Right cardiac atrium (tissue), 5 donors: ENCODE measurements at places on chromosomes 3 and 15. TPM values are rescaled to one million over a fixed set of nuclear protein-coding genes. Genes with fewer than 3 reads are reported as not detected.
A peak's percentile ranks its signal among the peaks of the same experiment; 100 is the strongest.

LRRC15 gene
- 0.06 TPM for total RNA-seq

TRAIP gene
- 1.5 TPM for total RNA-seq

TLR9 gene
- 0.20 TPM for total RNA-seq

CRABP1 gene
- total RNA-seq: not detected

GRAMD2A gene
- not detected for total RNA-seq

PP2D1 gene
- not detected for total RNA-seq

FILIP1L gene
- 53.6 TPM for total RNA-seq

SLC24A5 gene
- total RNA-seq: not detected

MRAS gene
- 244 TPM for total RNA-seq

CFAP44 gene
- 3.4 TPM for total RNA-seq

ZNF501 gene
- total RNA-seq: 6.0 TPM

TF gene
- total RNA-seq: 4.0 TPM

P2RY1 gene
- total RNA-seq: 5.3 TPM

SLC35A5 gene
- 16.5 TPM for total RNA-seq

ZMYND10 gene
- total RNA-seq: 0.20 TPM

TRAT1 gene
- total RNA-seq: 0.18 TPM

SATB1 gene
- 38.2 TPM for total RNA-seq

SENP5 gene
- total RNA-seq: 19.9 TPM

CFAP20DC gene
- total RNA-seq: 0.28 TPM

DNASE1L3 gene
- 4.0 TPM for total RNA-seq

LRRC2 gene
- 13.3 TPM for total RNA-seq

CCDC191 gene
- 1.8 TPM for total RNA-seq

GRCh38 chr3:146425341-146425740 is 44.0 kb downstream of the PLSCR2 start:
- DNase-seq: no peak

- DNase-seq: peak; percentile 76
Observed at GRCh38 chr3:13012221-13012691, 61.0 kb downstream of the IQSEC1 start.

- peak; percentile 73 for DNase-seq
Observed at GRCh38 chr15:68484696-68485400, 52.9 kb upstream of the ITGA11 start.

GRCh38 chr3:195184716-195185421 is 86.1 kb downstream of the XXYLT1 start:
- DNase-seq: no peak

GRCh38 chr15:39976291-39977274 is 42.7 kb downstream of the EIF2AK4 start:
- peak; percentile 72 for DNase-seq

- DNase-seq: no peak
Observed at GRCh38 chr15:23897091-23897490, 210.0 kb upstream of the NDN start.

- DNase-seq: peak; percentile 72
Observed at GRCh38 chr3:141308588-141309218, 59.6 kb upstream of the ZBTB38 start.

- DNase-seq: no peak
Observed at GRCh38 chr3:86239946-86240345, 751.0 kb downstream of the VGLL3 start.

DNA sequence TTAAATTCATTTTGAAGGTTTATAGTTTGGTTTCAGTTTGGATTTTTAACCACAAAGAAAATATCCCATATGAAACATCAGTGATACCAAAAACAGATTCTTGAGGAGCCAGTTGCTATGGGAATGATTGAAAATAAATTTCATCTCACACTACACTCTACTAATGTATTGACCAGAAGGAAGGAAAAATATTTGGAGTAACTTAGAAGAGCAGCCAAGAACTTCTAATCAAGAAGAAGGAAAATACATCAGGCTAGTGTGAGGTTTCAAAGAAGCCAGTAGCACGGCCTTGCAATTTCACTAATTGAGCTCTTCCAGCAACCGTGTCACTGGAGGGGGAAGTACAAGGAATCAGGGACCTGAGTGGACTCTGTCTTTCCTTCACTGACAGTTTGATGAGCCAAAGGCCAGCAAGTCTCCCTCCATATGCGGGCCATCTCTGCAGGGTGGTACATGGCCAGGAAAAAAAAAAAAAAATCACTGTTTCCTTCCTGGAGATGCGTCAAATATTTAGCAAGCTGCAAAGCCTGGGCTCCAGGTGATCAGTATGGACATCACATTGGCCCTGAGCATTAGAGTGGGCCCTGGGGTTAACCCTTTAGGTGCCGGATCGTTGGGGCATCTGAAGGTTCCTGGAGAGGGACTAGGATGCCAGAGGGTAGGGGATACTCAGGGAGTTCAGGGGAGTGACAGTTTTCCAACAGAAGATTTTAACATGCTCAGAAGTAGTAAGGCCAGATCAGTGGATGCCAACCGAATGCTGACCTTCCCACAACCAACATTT is 37.1 kb downstream of the SLC12A8 start:
- DNase-seq: no peak

DNA sequence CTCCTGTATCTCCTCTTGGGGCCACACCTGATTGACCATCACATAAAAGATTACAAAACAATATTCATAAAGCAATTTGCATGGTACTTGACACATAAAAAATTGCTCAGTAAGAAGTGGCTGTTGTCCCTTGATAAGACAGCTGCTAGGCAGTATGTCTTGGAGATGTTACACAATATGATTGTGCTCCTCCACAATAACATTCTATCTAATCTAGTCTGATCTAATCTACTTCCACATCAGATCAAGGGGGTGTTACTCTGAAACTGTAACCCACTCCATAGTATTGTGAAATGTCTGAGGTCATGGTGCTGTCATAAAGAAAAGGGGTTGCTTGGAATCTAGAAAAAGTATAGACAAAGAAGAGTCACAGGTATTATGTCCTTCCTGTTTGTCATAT is 23.4 kb upstream of the AQP9 start:
- no peak for DNase-seq

GRCh38 chr3:88031642-88032077 is 27.1 kb downstream of the CGGBP1 start:
- no peak for DNase-seq

GRCh38 chr3:197253238-197253947 is 45.0 kb downstream of the DLG1 start:
- DNase-seq: no peak

DNA sequence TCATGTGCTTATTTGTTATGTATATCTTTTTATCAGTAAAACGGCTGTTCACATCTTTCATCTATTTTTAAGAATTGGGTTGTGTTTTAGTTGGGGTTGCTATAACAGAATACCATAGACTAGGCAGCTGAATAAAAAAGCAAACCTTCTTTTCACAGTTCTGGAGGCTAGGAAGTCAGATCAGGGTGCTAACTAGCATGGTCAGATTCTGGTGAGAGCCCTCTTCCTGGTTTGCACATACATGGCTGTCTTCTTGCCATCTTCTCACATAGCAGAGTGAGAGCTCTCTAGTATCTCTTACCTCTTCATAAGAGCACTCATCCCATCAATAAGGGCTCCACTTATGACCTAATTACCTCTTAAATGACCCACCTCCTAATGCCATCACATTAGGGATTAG is 33.8 kb downstream of the NMD3 start:
- DNase-seq: no peak

GRCh38 chr3:46102780-46103130 is 75.5 kb upstream of the XCR1 start:
- no peak for DNase-seq

GRCh38 chr15:31393444-31394091 is 66.9 kb downstream of the KLF13 start:
- peak; percentile 70 for DNase-seq

DNA sequence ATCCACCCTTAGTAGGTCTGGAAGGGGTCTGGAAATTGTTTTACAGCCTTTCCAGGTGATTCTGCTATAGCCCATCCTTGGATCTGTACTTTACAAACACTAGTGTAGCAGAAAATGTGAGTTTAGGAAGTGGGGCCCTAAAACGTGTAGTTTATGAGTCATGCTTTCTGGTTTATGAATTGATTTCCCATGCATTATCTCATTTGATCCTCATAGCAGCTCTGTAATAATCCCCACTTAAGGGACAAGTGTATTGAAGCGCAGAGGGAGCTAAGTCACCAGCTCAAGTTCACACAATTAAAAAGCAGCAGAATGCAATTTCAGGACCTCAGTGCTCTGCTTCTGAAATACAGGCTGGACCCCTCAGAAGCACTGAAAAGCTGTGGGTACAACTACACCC is 22.7 kb upstream of the STARD5 start:
- no peak for DNase-seq

- peak; percentile 90 for DNase-seq
Observed at GRCh38 chr15:89828281-89829145, 13.9 kb upstream of the ANPEP start.

DNA sequence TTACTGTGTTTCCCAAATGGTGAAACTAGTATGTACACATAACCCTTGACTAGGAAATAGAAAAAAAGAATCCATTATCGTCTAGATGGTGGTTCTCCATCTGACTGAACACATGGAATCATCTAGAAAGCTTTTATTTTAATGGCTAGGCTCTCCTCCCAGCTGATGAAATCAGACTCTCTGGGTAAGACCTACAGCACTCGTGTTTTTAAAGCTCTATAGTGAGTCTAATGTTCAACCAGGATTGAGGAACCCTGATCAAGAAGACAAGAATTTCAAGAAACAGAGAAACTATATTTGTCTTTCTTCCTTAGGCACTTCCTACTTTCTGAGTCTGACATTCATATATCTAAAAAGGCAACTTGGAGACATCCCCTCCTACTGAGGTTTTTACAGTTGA is 118.8 kb downstream of the TMCO5A start:
- DNase-seq: no peak

DNA sequence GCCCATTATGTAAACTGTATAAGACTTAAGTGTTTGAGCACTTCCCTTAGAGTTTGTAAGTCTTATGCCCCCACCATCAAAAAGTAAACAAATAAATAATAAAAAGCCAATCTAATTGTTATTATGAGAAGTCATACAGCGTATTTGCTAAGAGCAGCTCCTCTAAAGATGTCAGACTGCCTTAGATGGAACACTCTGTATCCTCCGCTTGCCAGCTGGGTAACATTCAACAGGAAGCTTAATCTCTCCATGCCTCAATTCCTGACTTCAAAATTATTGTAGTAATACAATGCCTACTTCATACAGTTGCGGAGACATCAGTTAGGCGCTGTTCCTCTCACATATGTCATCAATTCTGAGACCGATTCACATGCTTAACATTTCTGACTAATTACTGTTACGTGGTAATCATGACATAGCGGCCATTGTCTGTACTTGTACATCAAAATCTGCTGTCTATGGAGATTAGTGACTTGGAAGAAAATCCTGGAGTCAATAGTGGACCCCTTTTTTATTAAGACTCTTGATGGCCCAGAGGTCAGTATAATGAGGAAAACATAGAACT is 417.7 kb downstream of the LPP start:
- DNase-seq: no peak

DNA sequence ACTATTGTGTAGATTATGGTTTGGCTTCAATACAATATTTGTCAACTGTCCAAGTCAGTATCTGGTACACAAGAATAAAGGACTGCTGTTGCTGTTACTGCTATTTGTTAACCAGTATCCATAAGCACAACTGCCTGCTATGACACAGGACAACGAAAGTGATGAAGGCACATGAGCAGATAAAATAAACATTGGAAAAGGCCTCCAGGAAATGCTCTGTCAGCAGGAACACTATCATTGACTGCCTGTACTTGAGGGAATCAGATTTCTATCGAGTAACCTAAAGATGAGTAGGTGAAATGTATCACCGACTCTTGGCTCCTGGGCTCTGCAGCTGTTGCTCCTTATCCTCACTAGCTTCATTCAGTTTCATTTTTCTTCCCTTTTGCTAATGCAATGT is 56.5 kb downstream of the FMN1 start:
- DNase-seq: no peak

- DNase-seq: no peak
Observed at GRCh38 chr15:97929456-97930229, 30.9 kb upstream of the ARRDC4 start.

- no peak for DNase-seq
Observed at GRCh38 chr15:34768530-34768929, 13.7 kb upstream of the GJD2 start.

DNA sequence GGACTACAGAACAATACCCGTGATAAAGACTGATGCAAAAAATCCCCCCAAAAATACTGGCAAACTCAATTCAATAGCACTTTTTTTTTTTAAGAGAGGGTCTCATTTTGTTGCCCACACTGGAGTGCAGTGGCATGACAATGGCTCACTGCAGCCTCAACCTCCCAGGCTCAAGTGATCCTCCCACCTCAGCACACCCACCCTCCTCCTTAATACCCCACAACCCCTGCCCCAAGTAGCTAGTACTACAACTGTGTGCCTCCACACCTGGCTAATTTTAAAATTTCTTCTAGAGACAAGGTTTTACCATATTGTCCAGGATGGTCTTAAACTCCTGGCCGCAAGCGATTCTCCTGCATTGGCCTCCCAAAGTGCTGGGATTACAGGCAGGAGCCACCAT is 11.4 kb downstream of the TOP2B start:
- DNase-seq: no peak

DNA sequence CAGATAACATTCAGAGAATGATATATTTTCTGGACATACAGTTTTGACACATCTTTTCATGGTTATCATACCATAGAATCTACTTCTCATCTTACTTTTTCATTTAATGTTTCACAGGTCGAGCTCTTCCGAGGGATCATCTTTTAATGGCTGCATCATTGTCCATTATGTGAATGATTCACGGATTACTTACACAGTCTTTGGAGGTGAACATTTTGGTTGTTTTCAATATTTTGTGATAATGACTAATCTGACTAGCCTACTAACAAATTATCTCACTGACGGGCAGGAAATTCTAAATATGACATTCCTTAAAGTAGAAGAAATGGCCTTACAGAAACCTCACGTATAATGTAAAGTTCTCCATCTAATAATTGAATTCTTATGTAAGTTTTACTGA is 209.1 kb upstream of the STRIT1 start:
- DNase-seq: no peak

DNA sequence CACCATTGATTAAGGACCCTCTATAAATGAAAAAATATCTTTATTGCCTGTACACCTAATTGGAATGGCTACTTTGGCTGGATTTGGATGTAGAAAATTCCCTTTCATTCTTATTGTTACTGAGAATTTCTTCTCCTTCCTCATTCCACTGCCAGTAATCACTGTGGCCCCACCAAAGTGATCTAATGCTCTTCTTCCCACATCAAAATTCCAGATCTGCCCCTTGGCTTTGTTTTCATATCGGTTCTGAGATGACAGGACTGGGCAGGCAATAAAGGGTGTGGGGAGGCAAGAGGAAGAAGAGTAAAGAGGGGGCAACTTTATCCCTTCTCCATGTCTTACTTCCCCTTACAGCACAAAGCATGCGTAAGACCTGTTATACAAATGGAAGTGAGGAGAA is 2.1 kb downstream of the ANKUB1 start:
- DNase-seq: no peak
